H9 (cell line): ENCODE measurements at places on chromosomes 12 and 14.

DNA sequence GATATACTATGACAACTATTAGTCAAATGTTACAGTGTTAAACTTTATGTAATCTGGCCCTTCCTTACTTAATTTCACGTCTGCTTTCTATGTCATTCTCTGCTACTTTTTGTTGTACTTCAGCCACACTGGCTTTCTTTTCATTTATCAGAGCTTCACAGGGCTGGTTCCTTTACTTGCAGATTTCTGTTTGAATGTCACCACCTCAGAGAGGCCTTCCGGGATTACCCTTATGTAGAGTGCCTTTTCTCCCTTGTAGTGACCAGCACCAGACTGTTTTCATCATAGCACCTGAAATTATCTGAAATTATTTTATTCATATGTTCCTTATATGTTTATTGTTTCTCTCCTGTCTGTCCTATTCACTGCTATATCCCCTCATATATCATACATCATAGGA is 75.4 kb downstream of the TAOK3 start:
- no peak for DNase-seq

- DNase-seq = no peak
Observed at GRCh38 chr12:19245666-19246065, 116.1 kb downstream of the PLEKHA5 start.

DNA sequence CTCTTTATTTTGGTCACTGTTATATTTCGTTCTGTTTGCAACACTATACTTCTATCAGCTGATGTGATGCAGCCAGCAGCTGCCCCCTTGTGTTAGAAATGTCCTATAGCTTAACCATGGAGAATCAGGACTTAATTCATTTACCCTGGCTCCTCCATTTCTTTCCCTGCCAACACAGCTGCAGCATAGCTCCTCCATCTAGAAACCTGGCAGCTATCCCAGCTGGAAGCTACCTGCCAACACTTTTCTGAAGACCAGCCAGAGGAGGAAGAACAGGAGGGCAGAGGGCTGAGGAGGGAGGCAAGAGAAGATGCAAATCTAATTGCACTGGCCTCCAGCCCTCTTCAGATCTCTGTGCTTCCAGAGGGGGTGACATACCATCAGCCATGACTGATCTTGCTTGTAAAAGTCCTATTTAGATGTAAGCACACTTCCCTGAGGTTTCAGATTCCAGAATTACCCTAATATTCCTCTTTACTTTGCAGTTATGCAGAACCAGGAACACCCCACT is 156.8 kb upstream of the TMEM260 start:
- DNase-seq = peak; percentile 36

DNA sequence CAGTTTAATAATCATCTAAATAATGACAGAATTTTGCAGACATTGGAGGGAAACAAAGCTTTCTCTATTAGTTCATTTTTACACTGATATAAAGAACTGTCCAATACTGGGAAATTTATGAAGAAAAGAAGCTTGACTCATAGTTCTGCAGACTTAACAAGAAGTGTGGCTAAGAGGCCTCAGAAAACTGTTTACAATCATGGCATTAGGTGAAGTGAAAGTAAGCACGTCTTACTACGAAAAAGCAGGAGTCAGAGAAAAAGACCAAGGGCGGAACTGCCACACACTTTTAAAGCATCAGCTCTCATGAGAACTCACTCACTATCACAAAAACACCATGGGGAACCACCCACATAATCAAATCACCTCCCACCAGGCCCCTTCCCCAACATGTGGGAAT is 804.4 kb downstream of the FLRT2 start:
- DNase-seq = no peak

GRCh38 chr14:22794551-22794951 is 20.7 kb downstream of the SLC7A7 start:
- no peak for DNase-seq

DNA sequence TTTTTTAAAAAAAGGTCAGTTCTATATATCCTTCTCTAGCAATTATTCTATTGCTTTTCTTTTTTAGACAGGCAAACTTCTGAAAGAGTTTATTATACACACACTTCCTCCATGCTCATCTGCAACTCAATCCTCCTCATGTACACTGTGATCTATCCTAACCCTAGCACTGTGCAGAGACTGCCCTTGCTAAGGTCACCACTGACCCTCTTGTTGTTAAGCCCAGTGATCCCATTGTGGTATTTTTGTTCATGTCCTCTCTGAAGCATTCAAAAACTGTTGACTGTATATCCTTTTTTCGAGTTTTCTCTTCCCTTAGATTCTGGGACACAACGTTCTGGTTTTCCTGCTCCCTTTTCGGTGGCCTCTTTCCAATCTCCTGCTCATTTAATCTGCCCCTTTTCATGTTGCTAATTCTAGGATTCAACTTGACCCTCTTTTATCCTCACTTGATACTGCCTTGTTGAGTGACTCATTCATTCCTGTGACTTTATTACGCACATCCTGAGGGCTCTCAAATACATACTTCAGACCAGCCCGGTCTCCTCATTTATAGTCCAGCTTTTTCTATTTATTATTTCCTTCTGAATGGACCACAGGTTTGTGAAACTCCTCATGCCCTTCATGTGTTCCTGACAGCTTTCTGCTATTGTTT is 53.9 kb upstream of the PTPRB start:
- DNase-seq = no peak

- DNase-seq = no peak
Observed at GRCh38 chr12:45613296-45613695, 116.2 kb upstream of the ARID2 start.

DNA sequence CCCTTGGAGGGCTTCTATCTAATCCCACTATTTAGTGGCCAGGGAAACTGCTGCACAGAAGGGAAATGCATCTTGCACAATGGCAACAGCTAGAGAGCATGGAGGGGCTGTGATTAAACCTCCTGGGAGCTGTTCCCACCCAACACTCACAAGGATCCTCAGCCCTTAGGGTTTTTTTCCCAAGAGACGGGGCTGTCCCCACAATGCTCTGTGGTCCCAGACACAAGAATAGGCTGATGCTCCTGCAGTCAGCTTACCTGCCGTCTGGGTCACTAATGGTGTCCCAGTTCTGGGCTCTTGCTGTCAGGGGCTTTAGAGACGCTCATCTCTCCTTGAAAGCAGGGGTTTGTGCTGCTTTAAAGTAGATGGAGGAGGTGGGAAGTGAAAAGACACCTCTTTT is 4.6 kb downstream of the SERPINA1 start:
- peak; percentile 14 for DNase-seq

GRCh38 chr12:113322343-113322742 is 12.6 kb downstream of the SLC8B1 start:
- no peak for DNase-seq

DNA sequence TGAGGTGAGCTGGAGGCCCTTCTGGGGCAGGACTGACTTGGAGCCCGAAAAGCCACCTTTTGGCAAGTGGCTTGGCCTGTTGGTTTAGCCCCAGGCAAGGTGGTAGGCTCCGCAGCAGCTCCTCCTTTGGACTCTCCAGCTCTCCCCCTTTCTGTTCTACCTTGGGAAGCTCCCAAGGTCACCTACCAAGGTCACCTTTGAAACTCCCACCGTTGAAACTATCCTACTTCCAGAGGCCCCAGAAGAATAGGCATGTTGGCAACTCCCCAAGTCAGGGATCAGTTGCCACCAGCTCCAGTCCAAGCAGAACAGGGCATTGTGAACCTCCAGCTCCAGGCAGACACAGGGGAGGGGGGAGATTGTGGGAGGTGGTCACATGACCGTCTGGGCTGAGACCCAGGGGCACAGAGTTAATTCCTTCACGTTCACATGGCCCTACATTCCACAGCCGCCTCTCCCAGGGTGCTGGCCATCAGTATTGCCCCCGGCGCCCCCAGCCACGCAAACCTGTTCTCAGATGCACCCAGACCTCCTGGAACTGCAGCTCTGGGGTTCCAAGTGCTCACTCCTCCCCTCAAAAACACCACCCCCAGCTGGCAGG is 14.4 kb downstream of the IRF2BPL start:
- DNase-seq = no peak

DNA sequence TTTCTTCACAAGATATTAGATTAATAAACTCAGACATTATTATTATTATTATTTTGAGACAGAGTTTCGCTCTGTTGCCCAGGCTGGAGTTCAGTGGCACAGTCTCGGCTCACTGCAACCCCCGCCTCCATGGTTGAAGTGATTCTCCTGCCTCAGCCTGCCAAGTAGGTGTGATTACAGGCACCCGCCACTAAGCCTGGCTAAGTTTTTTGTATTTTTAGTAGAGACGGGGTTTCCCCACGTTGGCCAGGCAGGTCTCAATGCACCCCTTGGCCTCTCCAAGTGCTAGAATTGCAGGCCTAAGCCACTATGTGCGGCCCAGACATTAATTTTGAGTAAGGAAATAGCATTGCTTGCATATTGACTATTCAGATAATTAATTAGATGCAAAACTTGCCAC is 554.9 kb upstream of the LRFN5 start:
- DNase-seq = no peak

DNA sequence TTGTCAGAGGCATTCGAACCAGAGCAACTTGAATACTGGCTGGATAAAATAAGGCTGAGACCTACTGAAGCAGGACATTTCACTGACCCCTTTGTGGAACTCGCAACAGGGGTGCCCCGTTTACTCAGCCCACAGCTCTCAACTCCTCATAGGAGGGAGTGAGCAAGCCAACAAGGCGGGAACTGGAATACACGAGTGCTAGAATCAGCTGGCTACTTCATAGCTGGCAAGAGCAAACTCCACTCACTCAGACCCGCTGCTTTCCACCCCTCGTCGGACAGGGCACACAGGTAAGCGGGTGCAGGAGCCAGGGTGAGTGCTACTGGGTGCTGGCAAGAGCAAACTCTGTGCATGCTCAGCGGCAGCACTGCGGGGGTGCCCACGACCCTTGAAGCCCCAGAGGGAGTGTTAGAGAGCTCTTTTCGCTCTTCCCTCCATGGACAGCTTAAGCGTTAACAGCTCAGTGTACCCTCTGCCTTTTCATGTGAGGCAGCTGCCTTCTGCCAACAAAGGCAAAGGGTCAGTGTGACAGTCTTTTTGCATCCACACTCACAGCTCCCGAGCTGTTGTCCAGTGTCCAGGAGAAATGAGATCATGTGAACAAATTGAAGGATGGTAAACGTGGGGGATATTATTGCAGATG is 15.7 kb downstream of the CAPZA3 start:
- DNase-seq = peak; percentile 59

DNA sequence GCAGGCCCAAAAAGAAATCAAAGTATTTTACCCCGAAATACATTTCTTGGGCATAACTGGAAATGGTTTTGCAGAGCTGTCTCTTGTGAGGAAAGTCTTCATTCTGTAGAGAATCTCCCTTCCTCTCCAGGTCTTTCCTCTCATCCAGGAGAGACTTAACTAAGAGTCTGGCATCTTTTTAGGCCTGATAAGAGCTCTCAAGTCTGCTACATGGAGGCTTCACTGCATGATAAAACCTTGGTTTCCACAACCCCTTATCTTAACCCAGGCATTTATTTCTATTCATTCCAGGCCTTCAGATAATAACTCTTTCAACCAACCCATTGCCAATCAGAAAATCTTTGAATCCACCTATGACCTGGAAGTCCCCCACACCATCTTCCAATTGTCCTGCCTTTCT is 41.1 kb upstream of the LRRK2 start:
- no peak for DNase-seq

GRCh38 chr14:23492618-23493272 is 23.2 kb downstream of the NGDN start:
- DNase-seq = no peak

DNA sequence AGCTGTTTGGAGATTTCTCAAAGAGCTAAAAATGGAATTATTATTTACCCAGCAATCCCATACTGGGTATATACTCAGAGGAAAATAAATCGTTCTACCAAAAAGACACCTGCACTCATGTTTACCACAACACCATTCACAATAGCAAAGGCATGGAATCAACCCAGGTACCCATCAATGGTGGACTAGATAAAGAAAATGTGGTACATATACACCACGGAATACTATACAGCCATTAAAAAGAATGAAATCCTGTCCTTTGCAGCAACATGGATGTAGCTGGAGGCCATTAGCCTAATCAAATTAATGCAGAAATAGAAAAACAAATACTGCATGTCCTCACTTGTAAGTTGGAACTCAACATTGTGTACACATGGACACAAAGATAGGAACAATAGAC is 37.9 kb downstream of the WBP11 start:
- DNase-seq = no peak

DNA sequence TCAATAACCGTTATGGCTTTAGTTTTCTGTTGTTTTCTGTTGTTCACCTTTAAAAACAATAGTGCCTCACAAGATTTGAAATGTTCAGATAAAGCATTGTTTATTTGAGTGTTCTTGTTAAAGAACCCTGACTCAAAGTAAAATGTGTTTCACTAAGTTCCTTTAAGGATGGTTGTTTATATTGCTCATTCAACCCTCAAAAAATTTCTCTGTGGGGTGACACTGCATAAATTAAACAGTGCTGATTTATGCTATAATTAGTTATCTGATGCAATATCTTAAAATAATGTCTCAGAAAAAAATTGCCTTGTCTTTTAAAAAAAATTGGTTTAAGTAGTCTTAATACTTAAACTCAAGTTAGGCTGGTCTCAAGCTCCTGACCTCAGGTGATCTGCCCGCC is 775.1 kb downstream of the FLRT2 start:
- DNase-seq = no peak

- DNase-seq = no peak
Observed at GRCh38 chr14:65168840-65169239, 66.5 kb upstream of the MAX start.

- DNase-seq = peak; percentile 20
Observed at GRCh38 chr12:108576660-108577234, 14.4 kb downstream of the ISCU start.

DNA sequence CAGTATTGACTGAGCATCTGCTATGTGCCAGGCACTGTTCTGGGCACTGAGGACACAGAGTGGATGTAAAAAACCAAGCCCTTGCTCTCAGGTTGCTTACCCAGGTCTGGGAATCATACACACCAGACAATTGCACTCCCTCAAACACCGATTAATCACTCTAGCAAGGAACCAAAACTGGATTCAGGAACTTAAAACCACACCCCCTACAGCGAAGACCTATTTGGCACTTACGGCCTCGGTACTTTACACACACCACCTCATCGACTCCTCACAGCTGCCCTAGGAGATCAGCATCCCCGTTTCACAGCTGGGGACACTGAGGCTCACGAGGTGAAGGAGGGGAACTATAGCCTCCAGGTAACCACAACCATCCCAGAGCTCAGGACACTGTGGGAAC is 1.6 kb downstream of the GLTP start:
- DNase-seq = no peak
